ENCODE measurements at places on chromosomes 6 and 20.

- DNase-seq, result no peak
Measured at GRCh38 chr20:50029697-50030461, 47.1 kb downstream of the SNAI1 start.

DNA sequence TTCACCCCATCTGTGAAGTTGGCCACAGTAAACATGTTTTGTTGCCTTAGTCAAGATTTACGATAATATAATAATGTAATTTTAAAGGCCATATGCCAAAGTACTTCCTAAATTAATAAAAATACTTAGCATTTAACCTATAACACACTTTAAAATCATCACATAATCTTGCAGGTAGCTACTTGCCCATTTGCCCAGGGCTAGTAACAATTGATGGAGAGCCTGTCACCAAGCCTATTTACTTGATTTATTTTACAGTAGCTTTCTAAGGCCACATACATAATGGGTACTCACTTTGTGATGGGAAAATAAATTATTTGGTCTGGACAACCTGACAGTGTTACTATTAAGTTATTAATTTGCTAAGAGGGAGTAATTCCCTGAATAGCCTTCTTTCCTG lies 14.5 kb downstream of the BTBD9 start:
- no peak for DNase-seq

- no peak for DNase-seq
Measured at GRCh38 chr6:10413850-10414738, 780 bp downstream of the TFAP2A start.

DNA sequence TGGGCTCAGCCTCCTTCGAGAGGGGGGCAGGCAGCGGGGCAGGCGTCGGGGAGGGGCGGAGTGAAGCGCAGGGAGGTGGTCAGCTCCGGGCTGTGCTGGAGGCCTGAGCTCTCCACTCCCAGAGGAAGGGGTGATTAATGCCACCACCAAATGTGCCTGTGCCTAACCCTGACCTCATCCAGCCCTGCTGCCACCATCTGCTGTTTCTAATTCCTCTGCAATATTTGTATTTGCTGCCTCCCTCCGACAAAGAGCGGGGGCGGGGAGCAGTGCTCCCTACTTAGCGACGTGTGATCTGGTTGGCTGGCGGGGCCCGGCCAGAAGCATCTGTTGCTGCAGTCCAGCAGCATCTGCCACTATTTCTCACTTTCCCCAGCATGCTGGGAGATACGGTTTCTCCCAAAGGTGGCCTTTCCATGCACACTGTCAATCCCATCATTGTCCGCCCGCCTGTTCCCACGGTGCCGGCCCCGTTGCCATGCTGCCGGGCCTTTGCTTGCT lies 47.0 kb downstream of the DLL1 start:
- no peak for DNase-seq

- DNase-seq, result no peak
Measured at GRCh38 chr6:111952274-111952673, 79.0 kb upstream of the FYN start.

GRCh38 chr6:32488083-32488482 lies 42.0 kb downstream of the HLA-DRB5 start:
- DNase-seq, result no peak

DNA sequence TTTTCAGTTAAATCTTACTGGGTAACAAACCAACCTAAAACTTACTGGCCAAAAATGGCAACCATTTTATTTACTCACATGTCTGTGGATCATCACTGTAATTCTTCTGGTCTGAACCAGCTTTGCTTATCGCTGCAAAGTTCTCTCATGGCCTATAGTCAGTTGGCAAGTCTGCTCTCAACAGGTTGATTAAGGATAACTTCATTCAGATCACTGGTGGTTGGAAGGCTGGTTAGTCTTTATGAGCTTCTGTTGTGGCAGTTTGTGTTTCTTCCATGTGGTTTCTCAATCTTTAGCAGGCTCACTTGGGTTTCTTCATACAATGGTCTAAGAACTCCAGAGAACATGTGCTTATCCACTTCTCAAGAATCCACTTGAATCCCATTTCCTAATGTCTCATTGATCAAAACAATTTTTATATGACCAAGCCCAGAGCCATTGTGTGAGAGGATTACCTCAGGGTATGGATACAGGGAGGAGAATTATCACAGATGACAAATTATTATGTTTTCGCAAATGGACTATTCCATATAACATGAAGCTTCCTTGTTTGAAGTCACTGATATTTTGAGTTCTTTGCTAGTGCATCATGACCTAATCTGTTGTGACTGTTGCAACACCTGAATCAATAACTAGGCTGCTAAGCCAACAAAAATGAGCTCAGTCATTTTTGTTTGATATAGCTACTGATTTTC lies 155.4 kb upstream of the BMP2 start:
- DNase-seq, result no peak

DNA sequence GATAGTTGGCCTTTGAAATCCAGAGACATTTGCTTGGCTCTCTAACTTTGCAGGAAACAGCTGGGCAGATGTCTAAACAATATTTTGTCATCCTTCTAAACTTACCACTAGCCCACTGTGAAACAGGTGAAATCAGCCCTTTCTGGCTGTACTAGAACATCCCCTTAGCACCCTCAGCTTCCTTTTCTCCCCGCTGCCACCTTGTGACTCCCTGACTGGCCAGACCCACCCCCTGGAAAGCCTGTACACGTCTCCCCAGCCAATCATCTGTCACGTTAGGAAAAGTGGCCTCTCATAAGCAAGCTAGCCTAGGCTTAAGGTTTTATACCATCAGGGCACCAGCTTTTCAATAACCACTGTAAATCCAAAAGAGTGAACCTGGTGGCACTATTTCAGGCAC lies 88.6 kb upstream of the E2F3 start:
- DNase-seq, result no peak
